Gastrocnemius medialis (tissue), 4 donors: ENCODE measurements at places on chromosomes 7 and 10. TPM values are rescaled to one million over a fixed set of nuclear protein-coding genes. Genes with fewer than 3 reads are reported as not detected.
A peak's percentile ranks its signal among the peaks of the same experiment; 100 is the strongest.

- no peak for DNase-seq
Measured at GRCh38 chr10:29542723-29543122, 92.0 kb downstream of the SVIL start.

GRCh38 chr7:107958764-107959526 lies 44.0 kb downstream of the LAMB1 start:
- no peak for DNase-seq

DNA sequence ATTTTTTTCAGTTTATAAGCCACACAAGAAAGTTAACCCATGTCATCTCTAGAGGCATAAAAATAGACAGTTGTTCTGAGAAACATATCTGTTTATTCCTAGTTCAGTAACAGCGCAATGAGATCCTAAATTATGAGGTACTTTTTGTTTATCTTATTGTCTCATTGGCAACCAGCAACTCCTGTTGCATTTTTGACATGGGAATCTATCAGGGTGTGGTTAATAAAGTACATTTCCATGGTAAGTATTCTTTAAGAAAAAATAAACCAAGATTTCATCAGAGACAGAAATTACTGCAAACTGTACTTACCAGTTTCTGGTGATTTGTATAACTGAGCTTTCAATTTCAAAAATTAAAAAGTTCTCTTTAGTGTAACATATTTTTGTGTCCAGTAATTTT lies 9.0 kb downstream of the FAS start:
- DNase-seq: no peak

DNA sequence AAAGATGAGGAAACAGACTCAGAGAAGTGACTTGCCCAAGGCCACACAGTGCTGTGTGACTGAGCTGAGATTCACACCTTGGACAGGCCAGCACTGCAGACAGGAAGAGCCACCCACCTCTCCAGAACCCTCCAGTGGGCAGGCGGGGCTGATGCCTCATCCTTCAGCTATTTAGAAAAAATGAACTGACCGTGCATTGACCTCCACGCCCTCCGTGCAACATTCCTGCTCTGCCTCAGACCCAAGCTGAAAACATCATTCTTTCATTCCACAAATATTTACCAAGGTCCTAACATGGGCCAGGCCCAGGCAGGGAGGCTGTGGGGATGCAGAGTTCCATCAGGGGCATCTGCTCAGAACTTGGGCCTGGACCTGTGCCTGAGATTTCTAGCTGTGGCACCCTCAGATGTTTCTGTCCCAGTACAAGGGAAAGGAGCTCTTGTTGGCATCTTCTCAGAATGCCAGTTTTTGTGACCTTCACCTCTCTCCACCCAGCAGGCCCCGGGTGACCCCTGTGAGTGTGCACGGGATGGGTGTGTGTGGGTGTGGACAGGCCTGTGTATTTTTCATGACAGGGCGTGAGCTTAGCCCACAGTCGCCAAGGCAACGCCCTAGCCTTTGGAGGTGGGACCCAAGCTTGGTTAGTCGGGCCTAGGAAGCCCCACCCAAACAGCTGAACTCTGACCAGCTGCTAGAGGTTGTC lies 6.5 kb downstream of the VSIR start:
- peak; percentile 76 for DNase-seq

GRCh38 chr10:36515319-36515718 lies 610.1 kb upstream of the ANKRD30A start:
- DNase-seq: no peak

DNA sequence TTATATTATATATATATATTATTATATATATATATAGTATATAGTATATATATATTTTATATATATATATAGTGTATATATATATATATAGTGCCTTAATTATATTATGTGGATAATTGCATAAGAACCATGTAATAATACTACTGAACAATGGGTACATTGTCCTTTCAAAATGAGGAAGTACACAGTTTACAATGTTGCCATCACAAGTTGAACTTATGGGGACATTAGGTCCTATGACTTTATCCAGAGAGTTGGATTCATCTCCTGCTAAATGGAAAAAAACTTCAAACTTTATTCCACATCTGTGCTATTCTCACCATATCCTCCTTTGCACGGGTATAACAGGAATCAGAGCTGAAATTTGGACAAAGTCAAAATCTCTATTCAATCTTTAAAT lies 105.0 kb upstream of the AGR3 start:
- no peak for DNase-seq

DNA sequence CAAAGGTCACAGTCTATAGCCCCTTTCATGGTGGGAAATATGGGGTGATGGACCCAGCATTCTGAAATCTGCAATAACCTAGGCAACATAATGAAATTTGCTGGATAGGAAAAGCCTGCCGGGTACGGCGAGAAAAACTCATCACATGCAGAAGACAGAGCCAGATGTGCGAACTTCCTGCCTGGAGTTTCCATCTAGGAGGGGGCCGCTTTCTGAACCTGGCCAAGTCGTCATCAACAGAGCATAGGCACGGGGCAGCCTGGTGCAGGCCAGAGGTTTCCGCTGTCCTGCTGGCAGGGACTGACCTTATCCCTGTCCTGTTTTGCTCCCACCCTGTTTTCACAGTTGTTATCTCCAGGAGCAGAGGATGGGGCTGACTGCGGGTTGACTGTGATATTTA lies 27.4 kb downstream of the CCDC3 start:
- no peak for DNase-seq

- DNase-seq: no peak
Measured at GRCh38 chr10:17907641-17908040, 44.1 kb upstream of the SLC39A12 start.

DNA sequence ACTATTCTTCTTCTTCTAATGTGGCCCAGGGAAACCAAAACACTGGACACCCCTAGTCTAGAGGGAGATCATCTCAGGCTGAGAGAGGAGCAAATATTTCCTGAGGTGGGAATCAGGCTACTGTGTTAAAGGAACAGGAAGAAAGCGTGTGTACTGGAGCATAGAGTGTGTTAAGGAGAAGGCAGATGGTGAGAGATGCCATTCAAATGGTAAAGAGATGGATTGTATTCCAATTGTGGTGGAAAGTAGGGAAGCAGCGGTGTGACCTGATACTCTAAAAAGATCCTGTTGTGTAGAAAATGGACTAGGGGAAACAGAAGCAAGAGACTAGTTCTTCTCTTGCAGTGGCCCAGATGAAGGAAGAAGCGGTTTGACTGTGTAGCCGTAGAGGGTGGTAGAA lies 31.2 kb downstream of the RAB18 start:
- no peak for DNase-seq

NCAPG2 gene
- 4.2 TPM for total RNA-seq

LRGUK gene
- total RNA-seq: 0.10 TPM

WAPL gene
- 43.4 TPM for total RNA-seq

AKR1D1 gene
- total RNA-seq: not detected

CACNB2 gene
- 1.5 TPM for total RNA-seq
